ENCODE measurements at places on chromosomes 12 and 14. TPM values are rescaled to one million over a fixed set of nuclear protein-coding genes. Genes with fewer than 3 reads are reported as not detected.

DNA sequence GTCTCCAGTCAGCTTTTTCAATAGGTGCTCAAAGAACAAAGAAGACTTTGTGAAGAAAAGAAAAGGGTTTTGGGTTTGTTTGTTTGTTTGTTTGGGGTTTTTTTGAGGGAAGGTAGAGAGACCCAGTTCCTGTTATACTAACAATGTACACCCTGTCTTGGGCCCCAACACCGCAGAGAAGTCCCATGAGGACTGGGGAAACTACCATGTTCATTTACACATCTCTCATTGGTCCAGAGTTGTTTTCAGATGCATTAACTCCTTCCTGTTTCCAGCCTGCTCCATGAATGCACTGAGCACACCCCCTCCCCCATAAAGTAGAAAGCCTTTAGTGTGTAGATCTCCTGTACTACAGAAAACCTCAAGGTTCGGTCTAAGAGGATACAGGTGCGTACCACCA lies 51.1 kb upstream of the SLC8A3 start:
- no peak for DNase-seq

DNA sequence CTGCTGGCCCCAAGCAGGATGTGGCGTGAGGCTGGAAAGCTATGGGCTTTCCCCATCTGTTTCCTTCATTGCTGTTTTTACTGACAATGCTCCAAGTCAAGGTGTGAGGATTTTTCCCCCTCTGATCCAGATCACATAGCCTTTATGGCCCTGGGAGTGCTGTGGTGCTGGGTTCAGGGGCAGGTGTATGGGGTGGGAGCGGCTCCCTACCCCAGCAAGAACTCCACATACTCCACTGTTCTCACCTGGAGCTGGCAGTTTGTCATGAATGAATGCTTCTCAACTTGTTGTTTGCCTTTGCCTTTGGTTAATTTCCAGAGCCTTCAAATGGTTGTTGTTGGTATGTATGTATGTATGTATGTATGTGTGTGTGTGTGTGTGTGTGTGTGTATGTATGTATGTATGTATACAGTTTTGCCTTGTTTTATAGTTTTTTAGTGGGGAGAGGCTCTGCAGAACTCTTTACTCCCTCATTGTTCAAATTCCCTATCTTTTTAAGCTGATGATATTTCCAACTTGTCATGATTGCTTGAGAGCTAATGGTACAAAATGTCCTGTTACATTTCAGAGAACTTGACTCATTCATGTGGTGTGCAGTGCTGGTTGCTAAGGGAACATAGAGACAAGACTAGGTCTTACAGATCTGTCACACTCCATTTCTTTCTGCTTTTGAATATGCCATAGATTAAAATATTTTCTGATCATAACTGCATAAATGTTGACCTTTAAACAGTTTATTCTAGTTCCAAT lies 36.6 kb upstream of the ASPG start:
- DNase-seq: no peak

DNA sequence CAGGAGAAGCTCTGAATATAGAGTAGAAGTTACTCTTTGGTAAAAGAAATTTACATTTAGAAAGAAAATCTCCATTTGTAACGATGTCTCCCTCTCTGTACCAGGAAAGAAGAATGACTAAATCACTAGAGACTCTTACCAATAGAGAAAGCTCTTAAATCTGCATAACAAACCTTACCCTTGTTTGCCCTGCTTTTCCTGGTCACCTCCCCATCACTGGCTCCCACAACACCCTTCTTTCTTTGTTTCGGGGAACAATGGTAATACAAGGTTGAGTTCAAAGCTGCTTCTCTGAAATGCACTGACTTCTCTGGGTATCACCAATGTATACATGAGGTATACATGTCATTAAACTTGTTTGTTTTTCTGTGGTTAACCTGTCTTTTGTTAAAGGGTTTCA lies 351.1 kb upstream of the FLRT2 start:
- DNase-seq: no peak

Gene TRPV4
- total RNA-seq: not detected

DNA sequence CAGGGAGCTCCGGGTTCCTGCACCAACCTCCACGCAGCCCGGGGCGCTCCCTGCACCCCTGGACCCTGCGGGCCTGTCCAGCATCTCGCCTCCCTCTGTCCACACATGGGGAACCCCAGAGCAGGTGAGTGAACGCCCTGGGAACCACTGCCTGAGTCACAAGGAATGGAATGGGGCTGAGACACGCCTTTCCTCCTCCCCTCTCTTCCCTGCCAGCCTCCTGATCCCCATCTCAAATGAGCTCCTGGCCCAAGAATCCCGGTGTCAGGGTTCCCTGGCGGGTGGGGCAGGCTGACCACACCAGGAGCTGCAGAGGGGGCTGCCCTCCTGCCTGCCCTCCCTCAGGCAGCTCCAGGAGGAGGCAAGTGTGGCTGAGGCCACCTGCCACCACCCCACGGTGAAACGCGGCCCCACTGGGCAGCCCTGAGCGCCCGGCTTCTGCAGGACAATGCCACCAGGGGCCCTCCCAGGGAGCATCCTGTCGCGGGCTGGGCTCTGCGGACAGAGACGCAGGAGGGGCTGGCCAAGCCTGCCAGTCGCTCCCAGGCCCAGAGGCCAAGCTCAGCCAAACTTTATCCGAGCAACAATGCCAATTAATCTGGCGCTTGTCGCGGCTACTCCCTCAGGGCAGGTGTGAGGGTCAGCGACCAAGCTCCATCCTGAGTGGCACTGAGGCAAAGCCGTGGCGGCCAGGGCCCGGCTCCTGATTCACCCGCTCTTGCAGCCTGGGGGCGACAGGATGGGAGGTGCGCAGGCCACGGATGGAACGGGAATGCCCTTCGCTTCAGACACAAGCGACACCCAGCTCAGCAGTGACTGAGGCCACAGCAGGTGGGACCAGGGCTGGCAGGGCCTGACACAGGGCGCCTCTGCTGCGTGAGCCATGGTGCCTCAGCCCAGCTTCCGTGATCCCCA lies 44.3 kb downstream of the GALNT9 start:
- no peak for DNase-seq

Gene PLBD1
- total RNA-seq: 16.4 TPM

- no peak for DNase-seq
These were observed 152.1 kb downstream of the ADGRD1 start for GRCh38 chr12:131105736-131106348.

- no peak for DNase-seq
These were observed 111.9 kb downstream of the CCDC60 start for GRCh38 chr12:119446459-119446858.

DNA sequence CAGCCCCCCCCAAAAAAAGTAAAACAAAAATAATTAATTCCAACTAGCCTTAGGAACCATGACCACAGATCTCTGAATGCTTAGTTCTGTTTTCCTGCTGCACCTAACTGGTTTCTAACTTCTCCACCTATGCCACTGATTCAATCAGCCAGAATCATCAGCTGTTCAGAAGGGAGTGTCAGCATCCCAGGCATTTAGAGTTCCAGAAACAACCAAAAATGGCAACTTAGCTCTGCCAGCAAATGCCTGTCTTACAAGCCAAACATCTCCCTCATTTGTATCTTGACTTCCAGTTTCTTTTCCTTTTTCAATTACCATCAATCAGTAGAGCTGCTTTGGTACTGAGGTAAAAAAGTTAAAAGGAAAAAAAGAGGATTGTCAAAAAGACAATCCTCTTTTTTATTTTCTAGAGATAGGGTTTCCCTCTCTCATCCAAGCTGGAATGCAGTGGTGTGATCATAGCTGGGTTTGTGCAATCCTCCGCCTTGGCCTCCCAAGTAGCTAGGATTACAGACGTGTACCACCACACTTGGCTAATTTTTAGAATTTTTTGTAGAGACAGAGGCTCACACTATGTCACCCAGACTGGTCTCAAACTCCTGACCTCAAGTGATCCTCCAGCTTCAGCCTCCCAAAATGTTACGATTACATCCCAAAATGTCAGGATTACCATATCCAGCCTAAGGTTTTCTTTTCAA lies 45.2 kb upstream of the ISM2 start:
- no peak for DNase-seq

Gene SCNN1A
- 0.34 TPM for total RNA-seq

GRCh38 chr14:58071341-58071740 lies 80.7 kb downstream of the ARMH4 start:
- no peak for DNase-seq

Gene TM7SF3
- 24.8 TPM for total RNA-seq

DNA sequence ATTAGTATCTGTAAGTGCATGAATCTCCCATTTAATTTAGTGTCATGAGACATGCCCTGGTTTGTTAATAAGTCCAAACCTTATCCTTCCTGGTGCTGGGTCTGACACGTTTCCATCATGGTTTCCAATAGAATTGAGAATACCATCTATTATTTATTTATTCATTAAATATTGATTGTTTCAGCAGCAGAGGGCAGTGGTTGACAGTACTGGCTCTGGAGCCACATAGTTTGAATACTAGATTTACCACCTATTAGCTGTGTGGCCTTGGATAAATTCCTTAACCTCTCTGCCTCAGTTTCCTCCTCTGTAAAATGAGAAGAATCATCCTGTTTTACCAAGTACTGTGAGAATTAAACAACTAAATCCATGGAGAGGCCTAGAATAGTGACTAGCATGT lies 941 bp upstream of the STAB2 start:
- no peak for DNase-seq

DNA sequence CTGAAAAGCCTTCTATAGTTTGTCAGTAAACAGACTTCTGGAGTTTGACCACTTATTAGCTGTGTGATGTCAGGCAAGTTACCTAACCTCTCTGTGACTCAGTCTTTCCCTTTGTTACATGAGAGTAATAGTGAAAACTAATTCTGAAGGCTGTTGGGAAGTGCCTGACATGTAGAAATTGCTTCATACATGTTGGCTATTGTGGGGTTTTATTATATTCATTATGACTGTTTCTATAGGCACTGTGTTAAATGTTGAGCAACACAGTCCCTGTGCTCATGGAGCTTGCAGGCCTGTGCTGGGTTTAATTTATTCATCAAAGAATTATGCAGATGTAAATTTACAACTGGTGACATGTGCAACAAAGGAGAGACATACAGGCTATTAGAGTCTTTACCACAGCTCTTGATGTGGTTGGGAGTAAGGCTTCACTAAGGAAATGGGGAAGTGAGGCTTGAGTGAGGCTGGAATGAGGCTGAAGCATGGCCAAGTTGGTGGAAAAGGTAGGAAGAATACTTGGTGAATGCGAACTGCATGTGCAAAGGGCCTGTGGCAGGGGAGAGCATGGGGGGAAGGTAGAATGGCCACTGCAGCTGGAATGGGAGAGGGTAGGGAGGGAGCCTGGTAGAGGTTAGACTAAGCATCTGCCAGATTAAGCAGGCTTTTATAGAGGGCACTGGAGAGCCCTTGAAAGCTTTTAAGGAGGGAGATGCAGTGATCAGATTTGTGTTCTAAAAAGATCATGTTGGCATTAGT lies 236.4 kb upstream of the CRY1 start:
- DNase-seq: no peak

DNA sequence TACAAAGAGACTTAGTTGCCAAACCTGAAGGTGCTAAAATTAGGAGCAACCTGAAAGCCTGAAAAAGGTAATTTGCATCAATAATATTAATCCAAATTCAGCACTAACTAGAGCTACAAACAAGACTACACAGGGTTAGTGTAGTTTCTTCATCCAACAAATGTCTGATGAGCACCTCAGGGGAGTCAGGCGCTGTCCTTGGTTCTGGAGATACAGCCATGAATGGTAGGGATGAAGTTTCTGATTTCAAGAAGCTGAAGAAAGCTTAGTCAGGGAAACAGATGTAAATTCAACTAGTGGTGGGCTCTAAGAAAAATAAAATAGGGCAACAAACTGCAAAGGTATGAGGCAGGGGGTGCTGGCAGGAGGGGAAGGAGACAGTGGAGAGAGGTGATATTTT lies 266.3 kb downstream of the GLT1D1 start:
- no peak for DNase-seq
